NK-92 treated with Interleukin-12 subunit alpha and Interleukin-12 subunit beta, amount 100 ng/mL, for 24 hours (cell line): ENCODE measurements at places on chromosomes 4 and X.

DNA sequence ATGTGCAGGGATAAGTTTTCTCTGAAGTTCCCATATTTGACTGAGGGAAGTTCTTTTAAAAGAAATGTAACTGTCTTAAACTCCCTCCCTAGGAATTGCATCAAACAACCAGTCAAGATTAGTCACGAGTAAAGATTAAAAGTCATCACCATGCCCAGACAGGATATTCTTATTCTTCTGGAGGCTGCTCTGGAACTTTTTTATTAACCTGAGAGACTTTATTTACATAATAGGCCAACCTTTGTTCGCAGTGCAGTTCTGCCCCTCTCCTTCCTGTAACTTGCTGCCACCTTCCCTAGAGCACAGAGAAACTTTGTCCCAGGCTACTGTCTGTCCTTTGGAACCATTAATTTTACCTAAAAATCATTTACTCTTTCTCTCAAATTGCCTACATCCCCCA, 9.8 kb upstream of the HERC3 start:
- DNase-seq = no peak

GRCh38 chr4:79266136-79266535, 59.7 kb downstream of the NAA11 start:
- DNase-seq = no peak

GRCh38 chr4:38109370-38109769, 149.2 kb downstream of the PTTG2 start:
- no peak for DNase-seq

GRCh38 chr4:110208419-110208818, 10.0 kb upstream of the ELOVL6 start:
- no peak for DNase-seq

- DNase-seq = no peak
These were observed 49.3 kb upstream of the MAGED4B start for GRCh38 chrX:52118262-52118661.

- no peak for DNase-seq
These were observed 144.8 kb downstream of the PPA2 start for GRCh38 chr4:105329081-105329480.

DNA sequence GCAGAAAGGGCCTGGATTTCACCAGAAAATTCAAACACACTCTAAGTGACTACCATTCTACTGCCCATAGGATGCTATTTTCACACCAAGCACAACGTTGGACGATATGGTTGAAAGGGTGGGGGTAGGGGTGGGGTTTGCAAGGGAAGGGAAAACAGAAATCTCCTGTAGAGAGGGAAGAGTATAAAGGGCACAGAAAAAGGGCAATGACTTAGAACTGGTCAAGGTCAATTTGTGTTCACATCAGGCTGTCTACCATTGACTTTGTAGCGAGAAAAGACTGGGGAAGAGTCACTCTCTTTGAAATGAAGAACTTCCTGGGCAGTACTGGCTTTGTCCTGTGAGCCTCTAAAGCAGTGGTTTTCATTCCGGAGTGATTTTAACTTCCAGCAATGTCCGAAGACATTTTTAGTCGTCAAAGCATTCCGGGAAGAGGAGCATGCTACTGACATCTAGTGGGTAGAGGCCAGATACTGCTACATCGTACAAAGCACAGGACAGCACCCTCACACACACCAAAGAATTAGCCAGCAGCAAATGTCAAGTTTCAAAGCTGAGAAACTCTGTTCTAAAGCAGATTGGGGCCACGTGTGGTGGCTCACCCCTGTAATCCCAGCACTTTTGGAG, 48.4 kb upstream of the SLC7A3 start:
- no peak for DNase-seq

GRCh38 chrX:102658556-102658955, 7.3 kb downstream of the GPRASP1 start:
- DNase-seq = no peak

DNA sequence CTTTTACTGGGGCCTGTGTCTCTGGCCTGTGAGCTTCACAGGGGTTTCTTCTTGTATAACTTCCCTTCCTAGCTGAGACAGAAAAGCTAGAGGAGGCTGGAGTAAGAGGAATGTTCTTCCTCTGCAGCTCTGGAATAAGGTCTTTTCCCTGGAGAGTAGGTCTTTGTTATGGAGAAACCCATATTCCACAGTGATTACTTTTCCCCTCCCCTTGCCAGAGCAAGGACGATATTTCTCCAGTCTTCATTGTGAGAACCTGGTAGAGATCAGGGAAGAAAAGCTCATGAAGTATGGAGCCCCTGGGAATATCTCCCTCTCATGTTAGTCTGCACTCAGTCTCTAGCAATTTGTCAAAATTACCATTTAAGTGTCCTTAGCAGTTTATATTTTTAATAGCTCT, 18.7 kb upstream of the GLRB start:
- no peak for DNase-seq

DNA sequence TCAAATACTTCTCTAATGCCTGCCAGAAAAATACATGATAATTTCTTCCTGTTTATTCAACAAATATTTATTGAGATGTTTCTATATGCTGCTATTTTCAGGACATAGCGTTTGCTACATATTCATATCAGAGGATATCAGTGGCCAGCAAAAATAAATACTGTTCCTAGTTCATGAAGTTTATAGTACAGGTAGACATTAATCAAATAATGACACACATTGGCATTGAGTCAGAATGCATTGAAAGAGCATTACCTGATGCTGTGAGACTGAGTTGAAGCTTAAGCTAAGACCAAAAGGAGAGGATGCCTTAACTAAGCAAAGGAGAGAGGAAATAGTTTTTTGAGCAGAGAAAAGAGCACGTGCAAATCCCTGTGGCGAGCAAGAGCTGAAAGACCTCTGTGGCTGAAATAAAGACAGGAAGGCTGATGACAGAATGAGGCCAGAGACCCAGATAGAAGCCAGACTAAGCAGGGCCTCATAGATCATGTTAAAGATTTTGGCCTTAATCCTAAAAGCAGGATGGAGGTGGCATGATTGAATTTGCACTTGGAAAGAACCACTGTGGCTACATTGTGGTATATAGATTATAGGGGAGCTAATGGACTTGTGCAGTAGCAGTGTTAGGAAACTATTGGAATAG, 36.2 kb downstream of the FAM241A start:
- DNase-seq = no peak

- DNase-seq = no peak
These were observed 12.6 kb downstream of the DGKQ start for GRCh38 chr4:960636-961350.

- no peak for DNase-seq
These were observed 76.8 kb upstream of the CPEB2 start for GRCh38 chr4:14925471-14925870.

DNA sequence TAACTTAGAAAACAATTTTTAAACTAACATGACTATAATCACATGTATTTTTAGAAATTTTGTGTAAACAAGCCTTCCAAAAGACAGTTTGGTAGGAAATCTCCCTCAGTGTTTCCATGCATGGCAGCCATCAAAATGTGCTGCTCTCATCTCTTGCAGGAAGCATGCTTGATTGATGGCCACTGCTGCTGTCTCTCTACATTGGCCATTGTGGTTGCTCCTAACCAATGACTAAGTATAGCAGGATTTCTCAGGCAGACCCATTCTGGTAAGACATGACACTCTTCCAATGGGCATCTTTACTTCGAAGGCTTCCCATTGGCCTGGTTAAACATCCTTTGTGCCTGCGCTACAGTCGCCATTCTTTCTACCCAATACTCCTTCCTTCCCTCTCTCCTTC, 78.9 kb upstream of the GUCY1A1 start:
- DNase-seq = no peak

DNA sequence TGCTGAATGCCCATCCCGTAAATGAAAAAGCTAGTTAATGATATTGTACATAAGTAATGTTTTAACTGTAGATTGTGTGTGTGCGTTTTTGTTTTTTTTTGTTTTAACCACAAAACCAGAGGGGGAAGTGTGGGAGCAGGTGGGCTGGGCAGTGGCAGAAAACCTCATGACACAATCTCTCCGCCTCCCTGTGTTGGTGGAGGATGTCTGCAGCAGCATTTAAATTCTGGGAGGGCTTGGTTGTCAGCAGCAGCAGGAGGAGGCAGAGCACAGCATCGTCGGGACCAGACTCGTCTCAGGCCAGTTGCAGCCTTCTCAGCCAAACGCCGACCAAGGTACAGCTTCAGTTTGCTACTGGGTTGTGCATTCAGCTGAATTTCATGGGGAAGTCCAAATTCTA, at the start of gene SPP1:
TSS of gene SPP1 (plus strand) at position 249 of the 400 bp plus-strand sequence. CDS start 1,182 bp downstream, outside the sequence.
- no peak for DNase-seq

GRCh38 chr4:147480891-147481576, at the start of gene EDNRA:
Gene EDNRA, plus strand, starts transcription at chr4:147481097. Its CDS starts 4,585 bp downstream, at chr4:147485682.
- no peak for DNase-seq
